T-helper 9 cell (primary cell): ENCODE measurements at places on chromosomes 2 and 18.

- DNase-seq, result no peak
These were observed 89.0 kb downstream of the SEMA4F start for GRCh38 chr2:74743039-74743438.

DNA sequence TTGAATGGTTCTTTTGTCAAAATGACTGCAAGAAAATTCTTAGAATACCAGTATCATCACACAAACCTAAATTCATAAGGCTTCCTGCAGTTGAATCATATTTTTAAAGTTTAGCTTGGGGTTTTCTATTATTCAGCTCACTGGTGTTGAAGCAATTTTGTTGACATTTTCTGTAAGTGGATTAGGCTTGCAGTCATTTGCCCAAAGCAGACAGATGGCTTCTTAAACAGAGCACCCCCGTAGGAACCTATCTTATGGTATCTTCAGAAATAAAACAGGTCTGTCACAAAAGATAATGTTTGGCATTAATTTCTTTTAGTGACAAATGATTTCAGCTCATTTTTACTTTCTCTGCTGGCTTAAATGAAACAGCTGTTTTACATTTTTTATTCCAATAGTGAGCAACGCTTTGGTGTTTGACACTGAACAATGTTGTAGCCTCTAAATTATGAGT is 331.1 kb downstream of the PLCL1 start:
- DNase-seq, result no peak

- no peak for DNase-seq
These were observed 9.9 kb downstream of the COL3A1 start for GRCh38 chr2:188984065-188984491.

- DNase-seq, result no peak
These were observed 5.0 kb downstream of the ZNF516 start for GRCh38 chr18:76490033-76490432.

DNA sequence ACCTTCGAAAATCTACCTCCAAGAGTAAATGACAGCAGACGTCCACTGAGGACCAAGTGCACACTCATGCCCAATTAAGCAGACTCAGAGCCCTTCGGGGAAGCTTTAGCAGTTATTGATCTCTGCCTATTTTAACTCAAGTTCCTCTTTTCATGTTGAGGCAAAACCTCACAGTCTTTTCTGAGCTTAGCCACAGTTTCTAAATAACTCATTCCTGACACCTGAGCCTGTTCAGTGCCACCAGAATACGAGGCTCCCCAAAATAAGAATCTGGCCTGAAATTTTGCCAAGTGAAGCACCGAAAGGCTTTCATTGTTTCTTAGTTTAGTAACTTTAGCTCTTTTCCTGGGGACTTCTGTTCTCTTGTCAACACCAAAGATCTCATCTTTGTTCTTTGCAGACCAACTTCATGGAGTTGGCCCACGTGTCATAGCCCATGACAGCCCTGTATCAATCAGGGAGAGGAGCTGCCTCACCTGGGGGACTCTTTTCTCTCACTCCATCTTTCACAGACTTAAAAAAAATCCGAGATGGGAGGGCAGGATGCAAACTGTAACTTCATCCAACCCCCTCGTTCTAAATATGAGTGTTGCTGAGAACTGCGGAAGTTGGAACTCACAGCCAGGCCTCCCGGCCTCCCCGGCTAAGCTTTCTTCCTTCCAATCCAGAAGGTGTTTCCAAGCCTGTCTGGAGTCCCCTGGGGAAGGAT is 22.2 kb downstream of the INPP5D start:
- no peak for DNase-seq

- DNase-seq, result no peak
These were observed 28.4 kb downstream of the COA5 start for GRCh38 chr2:98579926-98580325.

GRCh38 chr18:76839086-76839794 is 16.9 kb downstream of the ZNF236 start:
- no peak for DNase-seq

DNA sequence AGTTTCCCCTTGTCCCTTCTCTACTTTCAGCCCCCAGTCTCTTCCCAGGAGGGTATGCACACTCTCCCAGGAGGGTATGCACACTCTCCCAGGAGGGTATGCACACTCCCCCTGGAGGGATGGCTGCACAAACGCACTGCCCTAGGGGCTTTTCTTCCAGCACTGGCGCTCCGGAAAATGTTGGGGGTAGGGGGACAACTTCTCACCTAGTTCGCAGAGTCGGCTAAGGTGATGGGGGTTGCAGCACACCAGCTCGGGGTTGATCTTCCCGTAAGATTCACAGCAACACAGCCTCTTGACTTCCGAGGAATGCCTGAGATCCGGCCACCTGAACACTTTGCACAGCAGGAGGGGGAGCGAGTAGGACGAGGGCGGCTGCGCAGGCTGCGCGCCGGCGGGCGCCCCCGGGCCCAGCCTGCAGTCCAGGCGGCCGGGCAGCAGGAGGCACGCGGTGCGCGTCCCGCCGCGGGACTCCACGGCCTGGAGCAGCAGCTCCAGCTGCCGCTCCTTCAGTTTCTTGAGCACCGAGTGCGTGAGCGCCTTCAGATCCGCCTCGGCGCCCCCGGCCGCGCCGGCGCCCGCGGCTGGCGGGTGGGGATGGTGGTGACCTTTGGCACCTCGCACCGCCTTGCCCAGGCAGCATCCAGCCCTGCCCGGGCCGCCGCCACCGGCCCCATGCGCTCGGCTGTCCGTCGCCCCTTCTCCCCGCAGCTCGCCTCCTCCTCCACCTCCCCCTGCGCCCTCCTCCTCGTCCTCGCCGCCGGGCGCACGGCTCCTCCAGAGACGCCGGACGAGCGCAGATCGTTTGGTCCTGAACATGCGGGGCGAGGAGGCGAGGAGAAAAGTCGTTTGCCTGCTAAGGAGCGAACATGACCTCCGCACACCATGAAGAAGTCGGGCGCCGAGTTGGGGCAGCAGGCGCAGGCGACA is 894 bp downstream of the SMAD7 start:
- no peak for DNase-seq

DNA sequence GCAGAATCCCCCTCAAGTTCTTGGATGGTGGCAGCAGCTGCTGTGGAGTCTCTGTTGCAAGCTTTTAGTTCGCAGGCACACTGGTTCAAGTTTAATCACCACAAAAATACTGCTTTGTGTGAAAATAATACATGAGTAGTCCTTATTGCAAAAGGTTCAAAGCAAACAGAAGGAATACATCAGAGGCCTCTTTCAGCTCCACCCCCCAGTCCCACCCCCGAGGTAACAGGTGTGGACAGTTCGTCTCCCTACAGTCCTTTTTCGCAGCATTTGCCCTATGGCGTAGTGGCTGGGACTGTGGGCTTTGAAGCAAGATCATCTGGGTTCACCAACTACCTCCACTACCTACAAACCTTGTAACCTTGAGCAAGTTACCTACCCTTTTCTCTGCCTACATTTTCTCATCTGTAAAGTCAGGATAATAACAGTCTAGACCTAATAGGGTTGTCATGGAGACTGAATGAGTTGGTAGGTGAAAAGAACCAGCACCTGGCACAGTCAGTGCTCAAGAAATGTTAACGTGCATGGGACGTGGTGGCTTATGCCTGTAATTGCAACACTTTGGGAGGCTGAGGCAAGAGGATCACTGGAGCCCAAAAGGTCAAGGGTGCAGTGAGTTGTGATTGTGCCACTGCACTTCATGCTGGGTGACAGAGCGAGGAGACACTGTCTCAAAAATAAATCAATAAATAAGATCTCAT is 61.7 kb downstream of the TCF7L1 start:
- DNase-seq, result no peak

DNA sequence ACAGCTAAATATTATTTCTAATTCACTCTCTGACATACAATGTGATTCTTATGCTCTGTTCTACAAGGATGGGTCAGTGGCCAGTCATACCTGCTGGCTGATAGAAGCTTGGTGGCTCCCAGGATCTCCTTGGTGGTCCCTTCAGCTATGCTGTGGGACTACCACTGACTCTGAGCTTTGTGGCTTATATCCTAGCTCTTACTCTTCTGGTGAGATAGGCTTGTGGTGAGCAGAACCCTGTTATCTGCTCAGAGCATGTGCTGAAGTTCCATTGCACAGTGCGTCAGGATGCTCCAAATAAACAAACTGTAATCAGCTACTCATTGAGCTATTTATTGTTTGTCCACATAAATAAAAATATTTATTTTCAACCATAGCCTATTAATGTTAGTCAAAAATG is 51.7 kb downstream of the MFSD6 start:
- no peak for DNase-seq

DNA sequence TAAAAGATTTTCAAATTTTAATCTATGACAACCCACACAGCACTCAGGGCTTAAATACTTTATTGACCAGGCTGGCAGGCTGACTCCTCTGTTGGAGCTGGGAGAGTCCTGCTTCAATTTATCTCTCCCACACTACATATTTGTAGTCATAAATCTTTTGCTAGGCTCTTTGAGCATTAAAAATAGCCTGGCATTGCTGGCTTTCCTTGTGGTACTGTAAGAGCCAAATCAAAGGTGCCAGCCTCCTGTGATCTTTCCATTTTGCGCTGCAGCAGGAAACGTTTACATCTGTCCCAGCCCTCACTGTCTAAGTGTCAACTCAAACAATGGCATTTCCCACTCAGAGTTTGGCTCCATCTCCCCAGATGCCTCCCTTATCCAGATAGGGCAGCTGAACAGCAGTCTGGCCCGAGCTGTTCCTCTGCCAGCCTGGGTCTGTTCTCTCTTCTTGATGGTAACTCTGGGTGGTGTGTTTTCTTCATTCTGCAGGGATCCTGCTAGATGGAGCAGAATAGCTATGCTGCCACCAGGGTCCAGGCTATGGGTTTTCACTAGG is 62.1 kb downstream of the LRRTM1 start:
- no peak for DNase-seq

DNA sequence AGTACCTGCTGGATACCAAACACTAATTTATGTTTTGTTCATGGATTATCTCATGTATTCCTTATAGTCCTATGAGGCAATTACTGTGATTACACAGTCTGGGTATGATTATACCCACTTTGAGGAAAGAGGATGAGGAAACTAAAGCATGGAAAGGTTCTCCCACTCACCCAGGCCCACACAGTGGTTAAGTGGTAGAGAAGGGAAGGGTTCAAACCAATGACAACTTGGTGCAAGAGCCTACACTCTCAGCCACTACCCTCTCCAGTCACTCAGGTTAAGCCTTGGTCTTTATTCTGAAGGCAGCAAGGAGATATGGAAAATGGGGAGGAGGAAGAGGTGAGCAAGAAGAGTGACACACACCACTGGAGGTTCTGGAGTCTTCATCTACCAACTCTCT is 64.5 kb upstream of the PPP1CB start:
- DNase-seq, result no peak

DNA sequence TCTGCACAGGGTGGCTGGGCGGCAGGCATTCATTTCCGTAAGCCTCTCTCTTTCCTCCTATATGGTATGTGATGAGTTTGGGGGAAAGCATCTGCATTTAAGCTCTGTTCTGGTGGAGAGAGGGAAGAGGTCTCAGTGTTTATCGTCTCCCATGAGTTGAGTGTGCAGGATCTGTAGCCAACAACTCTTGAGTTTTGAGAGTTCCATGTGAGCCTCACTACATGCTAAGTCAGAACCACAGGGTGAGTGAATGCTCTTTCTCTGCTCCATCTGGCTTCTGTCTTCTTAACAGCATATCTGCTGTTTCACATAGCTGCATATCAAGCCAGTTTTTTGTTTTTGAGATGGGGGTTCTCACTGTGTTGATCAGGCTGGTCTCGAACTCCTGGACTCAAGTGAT is 22.7 kb downstream of the RAB31 start:
- no peak for DNase-seq

DNA sequence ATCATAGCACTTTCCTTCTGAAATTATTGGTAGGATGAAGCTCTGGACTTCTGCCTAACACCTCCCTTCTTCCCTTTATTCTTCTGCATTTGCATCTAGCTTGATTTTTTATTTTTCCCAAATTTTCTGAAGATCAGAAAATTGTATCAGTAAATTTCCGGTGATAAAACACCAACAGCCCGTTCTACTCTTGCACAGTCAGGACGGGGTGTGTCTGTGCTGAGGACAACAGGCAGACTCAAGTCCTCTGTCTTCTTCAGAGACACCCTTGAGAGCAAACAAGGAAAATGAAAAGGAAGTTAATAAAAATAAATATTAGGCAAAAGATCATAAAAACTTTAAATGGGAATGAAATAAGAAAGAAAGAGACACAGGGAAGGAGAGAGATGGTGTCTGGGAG is 120.7 kb downstream of the ARL4C start:
- DNase-seq, result no peak

DNA sequence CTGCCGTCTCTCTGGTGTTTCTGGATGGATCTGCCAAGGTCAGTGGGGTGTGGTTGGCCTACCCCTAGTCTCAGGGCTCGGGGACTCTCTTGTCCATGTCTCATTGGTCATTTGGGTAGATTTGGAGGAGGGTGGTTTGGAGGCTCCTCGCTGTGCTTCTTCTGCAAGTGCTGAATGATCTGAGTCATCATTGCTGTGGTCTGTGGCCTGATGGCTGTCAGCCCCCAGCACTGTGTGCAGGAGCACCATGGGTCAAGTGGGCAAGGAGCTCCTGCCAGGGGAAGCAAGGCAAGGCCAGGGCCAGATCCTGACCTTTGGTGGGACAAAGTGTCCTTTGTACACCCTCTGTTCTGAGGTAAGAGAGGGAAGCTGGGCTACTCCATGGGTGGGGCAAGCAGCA is 221.8 kb downstream of the FHOD3 start:
- no peak for DNase-seq
